ENCODE measurements at places on chromosomes 5 and 9. TPM values are rescaled to one million over a fixed set of nuclear protein-coding genes. Genes with fewer than 3 reads are reported as not detected.

The FNIP1 gene
- total RNA-seq, result 46.0 TPM

GRCh38 chr5:147784146-147784987 is 1.8 kb upstream of the JAKMIP2 start:
- no peak for DNase-seq

GRCh38 chr9:109591691-109592090 is 93.6 kb upstream of the PTPN3 start:
- no peak for DNase-seq

The SEMA5A gene
- 0.52 TPM for total RNA-seq

DNA sequence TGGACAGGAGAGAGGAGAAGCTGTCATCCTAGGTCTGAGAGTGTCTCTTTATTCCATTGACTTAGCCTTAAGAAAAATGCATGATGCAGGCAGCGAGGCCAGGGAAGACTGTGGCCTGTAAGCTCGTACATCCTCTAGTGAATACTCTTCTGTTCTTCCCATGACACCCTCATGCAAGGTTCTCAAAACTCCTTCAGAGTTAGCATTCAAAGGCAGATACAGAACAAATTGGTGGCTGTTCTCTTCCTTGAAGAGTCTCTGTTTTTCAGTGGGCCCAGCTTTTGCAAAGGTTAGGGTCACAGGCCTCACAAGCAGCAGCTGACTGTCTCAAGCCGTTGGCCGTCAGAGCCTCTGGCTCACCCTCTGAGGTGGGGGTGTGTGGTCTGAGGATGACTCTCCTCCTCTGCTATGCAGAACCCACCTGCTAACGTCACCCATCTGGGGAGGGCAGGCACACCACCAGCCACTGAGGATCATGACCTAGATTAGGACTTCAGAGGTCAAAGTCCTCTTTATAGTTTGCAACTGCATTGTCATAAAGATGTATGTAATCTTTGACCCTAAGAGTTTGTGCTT is 15.1 kb downstream of the ADCY2 start:
- DNase-seq, result no peak

GRCh38 chr5:135248801-135249231 is 150.2 kb downstream of the MACROH2A1 start:
- DNase-seq, result no peak

The NUTM2G gene
- not detected for total RNA-seq

The SEC61B gene
- 101 TPM for total RNA-seq

- DNase-seq, result no peak
Measured at GRCh38 chr9:105681724-105682123, 12.6 kb upstream of the TMEM38B start.

DNA sequence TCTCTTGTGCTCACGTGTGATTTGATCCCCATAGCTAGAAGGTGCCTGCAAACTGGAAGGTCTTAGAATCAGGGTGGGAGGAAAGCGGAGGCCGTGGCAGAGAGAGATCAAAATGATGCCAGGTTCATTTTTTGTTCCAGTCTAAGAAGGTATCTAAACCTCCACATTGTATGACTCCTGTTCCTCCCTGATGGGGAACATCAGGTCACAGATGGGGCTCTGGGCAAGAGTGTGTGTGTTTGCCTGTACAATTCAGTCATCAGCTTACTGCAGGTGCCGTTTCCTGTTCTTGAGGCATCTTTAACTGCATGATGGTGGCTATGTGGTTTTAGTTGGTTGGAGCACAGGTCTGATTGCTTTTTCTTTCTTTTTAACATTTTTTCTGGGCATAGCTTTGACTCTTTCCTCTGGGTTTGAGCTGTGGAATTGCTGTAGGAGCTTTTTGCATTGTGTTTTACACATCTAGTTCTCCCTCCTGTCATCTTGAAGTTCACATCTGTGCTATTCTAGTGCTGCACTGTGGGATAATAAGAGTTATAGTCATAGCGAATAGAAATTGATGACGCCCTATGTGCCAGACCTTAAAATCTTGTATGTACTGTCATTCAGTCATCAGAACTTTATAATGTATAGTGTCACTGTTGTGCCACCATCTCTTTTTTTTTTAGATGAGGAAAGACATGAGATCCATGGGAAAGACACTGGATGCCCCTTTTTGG is 30.8 kb downstream of the ARHGAP26 start:
- DNase-seq, result no peak

- DNase-seq, result peak; percentile 54
Measured at GRCh38 chr5:141877356-141878185, 639 bp downstream of the PCDH1 start.

DNA sequence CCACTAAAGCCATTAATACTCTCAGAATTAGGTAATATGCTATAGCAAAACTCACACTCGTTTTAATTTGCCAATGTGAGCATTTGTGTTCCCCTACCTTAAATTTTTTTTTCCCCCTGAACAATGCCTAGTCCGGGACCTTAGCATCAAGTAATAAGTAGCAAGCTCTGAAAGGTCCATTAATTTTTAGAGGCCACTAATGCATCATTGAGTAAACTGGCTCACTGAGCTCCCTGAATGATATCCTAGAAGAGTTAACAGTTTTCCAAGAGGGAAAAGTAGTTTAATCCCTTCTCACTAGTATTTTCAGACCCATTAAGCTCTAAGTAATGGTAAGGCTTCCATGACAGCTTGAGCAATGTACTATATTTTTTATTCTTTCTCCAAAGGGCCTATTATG is 242.2 kb downstream of the MAT2B start:
- no peak for DNase-seq

Data from Calu3 (cell line).